ENCODE measurements at places on chromosomes 16 and 17. TPM values are rescaled to one million over a fixed set of nuclear protein-coding genes. Genes with fewer than 3 reads are reported as not detected.

- DNase-seq = no peak
Measured at GRCh38 chr17:74678541-74678940, 34.2 kb downstream of the CD300LF start.

GRCh38 chr16:14569213-14569612 is 60.8 kb downstream of the PARN start:
- DNase-seq = no peak

DNA sequence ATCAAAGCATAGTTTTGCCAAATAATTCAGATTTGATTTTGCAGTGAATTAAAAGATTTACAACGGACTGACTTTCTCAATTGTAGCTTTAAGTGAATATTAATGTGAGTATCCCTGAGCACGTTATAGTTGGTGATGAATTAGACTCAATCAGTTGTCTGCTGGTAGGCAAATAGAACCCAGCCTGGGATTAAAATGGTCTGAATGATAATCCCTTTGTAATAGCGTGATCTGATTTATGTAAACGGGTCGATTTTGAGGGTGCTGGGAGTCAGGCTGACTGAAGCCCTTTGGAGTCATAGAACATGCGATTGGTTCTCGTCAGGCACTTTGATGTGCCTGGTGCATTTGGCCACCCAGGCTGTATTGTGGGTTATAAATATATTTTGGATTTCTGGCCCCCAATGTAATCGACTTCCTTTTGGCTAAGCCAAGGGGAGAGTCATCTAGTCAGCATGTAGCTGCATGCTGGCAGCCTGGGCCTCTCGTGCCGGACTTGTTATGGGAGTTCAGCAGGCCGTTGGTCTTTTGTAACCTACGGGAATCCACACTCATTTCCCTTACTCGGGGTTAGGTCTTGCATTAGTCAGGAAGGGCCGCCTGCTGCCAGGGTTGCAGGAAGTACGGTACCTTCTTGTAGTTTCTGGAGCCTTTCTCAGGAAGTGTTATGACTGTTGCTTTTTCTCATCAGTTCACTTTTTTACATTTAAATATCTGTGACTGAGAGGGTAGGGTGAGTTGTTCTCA is 5.4 kb downstream of the PGS1 start:
- DNase-seq = peak; percentile 95

DNA sequence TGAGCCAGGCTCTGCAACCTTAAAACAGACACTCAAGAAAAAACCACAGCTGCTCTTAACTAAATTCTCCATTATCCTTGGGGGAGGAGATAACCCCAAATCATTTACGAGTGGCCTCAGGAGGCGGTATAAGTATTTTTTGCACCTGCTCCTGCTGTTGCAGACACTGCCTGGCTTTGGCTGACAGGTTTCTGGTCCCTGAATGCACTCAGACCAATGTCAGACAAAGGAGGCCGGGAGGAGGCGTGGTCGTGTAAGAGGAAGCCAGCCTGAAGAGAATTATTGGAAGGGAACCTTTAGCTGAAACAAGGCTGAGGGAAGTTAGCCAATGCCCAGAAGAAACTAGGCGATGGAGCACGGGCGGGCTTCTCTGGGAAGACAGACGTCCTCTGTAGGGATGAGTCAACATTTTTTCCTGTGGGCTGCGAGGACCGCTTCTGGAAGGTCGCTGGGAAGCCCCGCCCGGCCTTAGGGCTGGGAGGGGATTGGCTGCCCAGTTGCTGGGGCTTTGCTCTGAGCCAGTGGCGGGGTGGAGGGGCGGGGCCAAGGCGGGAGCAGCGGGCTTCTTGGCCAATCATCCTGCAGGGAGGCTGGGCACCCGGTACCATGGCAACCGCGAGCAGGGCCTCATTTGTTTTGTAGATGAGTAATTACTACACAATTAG is 82.3 kb downstream of the CCDC182 start:
- DNase-seq = peak; percentile 99

DNA sequence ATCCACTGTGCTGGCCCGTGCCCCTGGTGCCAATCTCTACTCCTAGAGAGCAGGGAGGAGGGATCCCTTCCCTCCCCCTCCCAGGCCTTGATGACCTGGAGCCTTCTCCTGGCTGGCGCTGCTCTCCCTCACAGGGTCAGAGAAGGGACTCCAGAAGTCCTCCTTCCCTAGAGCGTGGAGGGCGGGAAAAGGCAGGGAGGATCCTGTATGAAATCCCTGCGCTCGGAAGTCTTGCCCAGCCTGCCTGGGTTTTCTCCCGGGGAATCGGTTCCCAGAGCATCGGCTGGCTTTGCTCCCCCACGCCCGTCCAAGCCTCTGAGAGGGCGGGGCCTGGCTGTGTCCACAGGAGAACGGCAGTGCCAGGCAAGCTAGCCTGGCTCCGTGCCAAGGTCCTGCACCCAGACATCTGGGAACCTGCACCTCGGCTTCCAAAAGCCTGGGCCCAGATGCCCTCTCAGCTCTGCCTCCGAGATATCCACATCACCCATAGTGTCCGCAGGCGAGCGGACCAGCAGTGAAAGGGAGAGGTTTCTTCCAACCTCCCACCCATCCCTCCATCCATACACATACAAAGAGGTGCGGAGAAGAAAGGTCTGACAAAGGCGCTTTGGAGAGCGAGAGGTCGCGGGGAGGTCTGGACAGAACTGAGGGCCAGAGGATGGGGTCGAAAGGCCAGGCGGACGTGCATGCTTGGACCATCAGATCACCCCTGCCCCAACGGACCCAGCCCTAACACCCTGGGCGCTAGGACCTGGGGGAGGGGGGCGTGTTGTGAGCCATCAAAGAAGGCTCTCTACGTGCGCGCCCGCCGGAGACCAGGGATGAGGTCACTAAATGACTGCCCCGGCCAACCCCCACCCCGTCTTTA is 1.1 kb downstream of the MPP2 start:
- DNase-seq = peak; percentile 88

GRCh38 chr16:23570992-23571632 is 13.6 kb downstream of the UBFD1 start:
- peak; percentile 65 for DNase-seq

DNA sequence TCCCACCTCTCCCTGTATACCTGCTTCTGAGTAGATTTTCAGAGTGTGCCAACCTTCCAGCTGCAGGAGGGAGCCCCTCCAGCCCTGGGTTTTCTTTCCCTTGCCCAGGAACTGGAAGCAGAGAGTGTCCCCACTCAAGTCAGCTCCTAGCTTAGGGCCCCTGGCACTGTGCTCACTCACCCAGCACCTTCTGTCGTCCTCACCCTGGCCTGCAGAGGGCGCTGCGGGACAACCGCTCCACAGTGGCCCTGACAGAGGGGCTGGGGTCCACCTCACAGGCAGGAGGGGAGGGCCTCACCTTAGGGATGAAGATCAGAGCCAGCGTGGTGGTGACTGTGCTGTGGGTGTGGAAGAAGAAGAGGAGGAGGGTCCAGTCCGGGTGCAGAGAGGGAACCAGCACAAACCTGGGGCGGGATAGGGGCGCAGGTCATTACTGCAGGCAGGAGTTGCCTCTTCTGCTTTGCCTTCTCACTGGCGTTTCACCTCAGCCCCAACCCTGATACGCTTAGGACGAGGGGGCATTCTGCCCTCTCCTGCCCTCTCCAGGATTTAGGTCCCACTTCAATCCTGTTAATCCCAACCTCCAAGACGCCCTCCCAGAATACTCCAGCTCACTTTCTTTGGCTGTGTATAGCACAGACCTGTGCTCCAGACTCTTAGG is 10.0 kb downstream of the GPR179 start:
- no peak for DNase-seq

GRCh38 chr16:30820952-30821421 is 34.0 kb upstream of the ZNF629 start:
- no peak for DNase-seq

DNA sequence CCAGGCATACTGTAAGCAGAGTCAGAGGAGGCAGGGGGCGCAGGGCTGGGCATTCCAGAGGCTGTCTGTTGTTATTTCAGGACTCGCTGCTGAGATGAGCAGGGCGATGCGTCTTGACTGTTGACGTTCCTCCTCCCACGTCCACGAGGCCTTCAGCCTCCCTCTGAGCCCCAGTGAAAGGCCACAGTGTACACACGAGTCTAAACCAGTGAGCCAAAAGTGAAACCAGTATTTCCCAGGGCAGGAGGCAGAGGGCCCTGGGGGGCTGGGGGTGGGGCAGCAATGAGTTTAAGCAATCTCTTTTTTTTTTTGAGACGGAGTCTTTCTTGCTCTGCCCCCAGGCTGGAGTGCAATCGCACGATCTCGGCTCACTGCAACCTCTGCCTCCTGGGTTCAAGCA is 21.5 kb downstream of the SMTNL2 start:
- peak; percentile 49 for DNase-seq

DNA sequence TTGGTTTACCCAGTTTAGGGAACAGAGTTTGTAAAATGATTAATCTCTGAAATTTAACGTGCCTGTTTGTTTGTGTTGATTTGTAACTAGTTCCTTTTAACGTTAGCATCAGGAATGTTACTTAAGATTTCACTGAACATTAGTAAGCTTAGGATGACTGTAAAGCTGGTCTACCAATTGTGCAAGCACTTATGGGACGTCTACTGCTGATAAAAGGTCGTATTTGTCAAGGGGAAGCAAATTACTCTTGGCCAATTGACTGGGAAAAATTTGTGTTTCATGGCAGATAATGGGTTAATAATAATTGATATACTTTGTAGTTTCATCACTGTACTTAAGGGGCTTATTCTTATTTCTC is 11.8 kb downstream of the METTL9 start:
- no peak for DNase-seq

DNA sequence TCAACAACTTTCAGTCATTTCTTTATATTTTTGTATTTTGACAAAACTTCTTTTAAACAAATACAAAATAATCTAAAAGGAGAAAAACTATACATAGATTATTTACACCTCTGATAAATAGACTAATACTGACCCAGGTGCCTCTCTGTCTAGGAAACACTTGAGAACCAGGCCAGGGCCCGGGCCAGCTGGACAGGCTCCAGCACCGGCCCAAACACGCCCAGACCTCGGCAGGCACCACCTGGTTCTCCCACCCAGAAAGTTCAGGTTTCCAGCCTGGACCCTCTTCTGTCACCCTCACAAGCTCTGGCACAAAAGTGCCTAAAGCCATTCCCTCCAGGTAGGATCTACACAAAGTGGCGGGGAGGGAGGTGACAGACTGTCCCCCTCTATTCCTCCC is 97.0 kb upstream of the DNAH17 start:
- peak; percentile 19 for DNase-seq

FOXL1 gene
- 4.3 TPM for polyA plus RNA-seq

Data from aorta (tissue), 5 donors.